ENCODE measurements at places on chromosomes 5 and 9.

- DNase-seq, result no peak
Observed at GRCh38 chr5:16642867-16643266, 26.1 kb upstream of the RETREG1 start.

- no peak for DNase-seq
Observed at GRCh38 chr5:31934156-31934555, 240.0 kb downstream of the GOLPH3 start.

- DNase-seq, result no peak
Observed at GRCh38 chr9:99895510-99895909, 10.9 kb upstream of the STX17 start.

- DNase-seq, result no peak
Observed at GRCh38 chr9:69265891-69266290, 59.1 kb upstream of the ENTREP1 start.

GRCh38 chr9:70121818-70122436 is 78.3 kb downstream of the MAMDC2 start:
- no peak for DNase-seq

DNA sequence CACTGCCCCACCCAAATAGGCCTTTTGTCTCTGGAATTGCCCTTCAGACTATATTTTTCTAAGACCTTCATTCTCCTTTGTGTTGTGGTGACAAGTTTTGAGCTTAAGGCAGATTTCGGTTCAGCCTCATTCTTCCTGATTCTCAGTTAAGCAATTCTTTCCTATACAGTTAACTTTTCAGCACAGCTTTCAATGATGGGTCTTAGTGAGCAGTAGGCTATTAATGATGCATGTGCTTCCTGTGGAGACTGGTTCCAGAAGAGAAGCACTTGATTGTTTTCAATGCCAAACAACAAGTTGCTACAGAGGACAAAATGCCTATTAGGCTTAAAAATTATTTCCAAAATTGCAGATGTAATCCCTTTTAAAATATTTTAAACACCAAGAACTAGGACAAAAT is 47.7 kb upstream of the TLX3 start:
- DNase-seq, result no peak

DNA sequence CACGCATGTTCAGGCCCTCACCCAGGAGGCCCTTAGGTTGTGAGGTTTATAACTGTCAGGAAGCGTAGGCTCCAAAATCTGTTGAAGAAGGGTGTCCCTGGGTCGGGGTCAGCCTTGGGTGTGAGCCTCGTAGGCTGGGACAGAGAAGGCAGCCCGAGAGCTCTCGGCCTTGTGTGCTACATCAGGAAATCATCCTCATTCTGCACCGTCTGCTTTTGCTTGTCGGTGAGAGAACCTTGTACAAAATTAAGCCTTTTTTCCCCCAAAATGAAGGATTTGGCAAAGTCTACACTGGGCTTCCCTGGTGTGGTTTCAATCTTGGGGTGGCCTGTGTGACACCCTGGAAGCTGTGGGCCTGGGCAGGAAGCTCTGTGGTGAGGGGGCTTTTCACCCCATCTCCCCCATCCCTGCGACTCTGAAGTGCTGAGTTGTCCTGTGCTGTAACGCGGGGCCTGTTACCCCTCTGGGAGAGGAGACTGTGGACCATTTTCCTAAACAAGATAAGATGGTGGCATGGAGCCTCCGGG is 55.3 kb downstream of the AHRR start:
- DNase-seq, result peak; percentile 48

- peak; percentile 41 for DNase-seq
Observed at GRCh38 chr5:8329773-8330172, 460.8 kb downstream of the MTRR start.

GRCh38 chr5:65862384-65862783 is 64.0 kb upstream of the ERBIN start:
- no peak for DNase-seq

- peak; percentile 16 for DNase-seq
Observed at GRCh38 chr9:206481-206880, 8.2 kb upstream of the DOCK8 start.

DNA sequence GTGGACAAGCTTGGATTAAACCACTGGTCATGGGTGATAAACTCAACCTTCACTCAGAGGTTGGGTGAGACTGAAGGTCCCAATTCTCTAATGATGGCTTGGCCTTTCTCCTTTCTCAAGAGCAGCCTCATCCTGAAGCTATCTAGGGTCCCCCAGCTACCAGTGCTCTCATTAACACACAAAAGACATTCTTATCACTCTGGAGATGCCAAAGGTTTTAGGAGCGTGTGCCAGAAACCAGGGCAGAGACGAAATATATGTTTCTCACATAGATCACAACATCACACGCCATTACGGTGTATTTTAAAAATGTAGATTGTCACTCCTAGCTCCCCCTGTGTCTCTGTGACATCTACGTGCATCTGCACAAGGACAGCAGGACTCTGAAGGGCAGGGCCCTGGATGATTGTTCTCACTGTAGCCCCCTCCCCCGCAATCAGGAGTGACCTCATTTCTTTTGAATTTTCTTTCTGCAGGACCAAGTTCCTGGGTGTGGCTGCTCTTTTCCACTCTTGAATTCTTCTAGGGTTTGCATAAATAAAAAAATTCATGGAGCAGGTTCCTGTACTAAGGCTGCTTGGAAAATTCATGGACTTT is 311.3 kb downstream of the GADD45G start:
- DNase-seq, result no peak

DNA sequence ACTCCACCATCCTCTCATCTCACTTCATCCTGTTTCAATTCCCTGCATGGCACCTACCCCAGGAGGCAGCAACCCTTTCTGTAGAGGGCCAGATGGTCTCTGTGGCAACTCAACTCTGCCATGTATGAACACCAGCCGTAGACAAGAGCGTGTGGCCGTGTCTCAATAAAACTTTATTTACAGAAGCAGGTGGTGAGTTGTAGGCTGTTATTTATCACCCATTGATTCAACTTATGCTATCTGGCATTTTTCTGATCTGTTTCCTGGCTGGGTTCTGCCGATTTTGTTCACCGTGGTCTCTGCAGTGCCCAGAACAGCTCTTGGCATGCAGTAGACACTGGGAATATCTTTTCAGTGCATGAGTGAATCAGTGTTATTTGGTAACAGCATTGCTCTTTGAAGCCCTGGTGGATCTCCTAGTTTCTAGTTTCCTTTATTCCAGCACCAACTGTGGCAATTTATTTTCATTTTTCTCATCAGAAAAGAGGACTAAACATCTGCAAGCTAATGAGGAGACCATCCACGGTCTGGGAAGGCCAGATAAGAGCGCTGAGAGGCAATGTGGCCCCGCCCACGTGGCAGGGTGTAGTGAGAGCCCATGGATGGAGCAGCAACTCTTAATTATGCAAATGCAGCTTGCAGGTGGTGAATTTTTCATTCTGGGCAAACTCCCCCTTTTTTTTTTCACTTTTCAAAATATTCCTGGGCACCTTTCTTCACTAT is 77.9 kb downstream of the CTSL start:
- no peak for DNase-seq

DNA sequence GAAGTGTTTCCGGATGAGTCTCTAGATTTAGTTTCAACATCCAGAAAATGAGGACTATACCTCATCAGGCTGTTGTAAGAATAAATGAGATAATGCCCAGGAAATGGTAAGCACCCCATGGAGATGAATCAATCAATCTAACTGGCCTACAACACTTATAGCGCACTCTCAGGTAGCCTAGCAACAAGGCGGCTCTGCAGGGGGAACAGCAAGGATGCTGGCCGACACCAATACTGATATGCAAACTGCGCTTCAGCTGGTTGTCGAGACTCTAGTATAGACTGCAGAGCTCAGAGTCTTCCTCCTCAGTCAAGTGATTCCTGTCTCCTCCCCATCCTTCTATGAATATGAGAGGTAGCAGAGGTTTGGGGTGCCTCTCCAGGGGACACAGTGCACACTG is 218.8 kb upstream of the WWC1 start:
- no peak for DNase-seq

DNA sequence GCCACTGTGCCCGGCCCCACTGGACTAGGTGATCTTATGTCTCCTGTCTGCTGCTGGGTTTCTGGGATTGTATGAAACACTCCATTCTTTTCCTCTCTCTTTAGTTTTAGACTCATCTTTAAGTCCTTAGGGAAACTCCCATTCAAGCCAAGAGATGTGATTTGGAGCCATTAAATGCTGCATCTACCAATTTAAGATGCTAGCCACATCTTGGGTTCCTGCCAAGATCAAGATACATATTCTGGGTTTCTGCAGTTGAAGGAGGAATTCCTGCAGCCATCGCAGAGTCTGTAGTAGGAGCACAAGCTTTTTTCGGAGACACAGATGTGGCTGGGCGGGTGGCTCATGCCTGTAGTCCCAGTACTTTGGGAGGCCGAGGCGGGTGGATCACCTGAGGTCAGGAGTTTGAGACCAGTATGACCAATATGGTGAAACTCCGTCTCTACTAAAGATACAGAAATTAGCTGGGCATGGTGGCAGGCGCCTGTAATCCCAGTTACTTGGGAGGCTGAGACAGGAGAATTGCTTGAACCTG is 23.2 kb downstream of the STXBP1 start:
- DNase-seq, result no peak

GRCh38 chr9:87771316-87772006 is 45.5 kb downstream of the CTSL start:
- DNase-seq, result no peak

GRCh38 chr5:101929628-101930027 is 366.5 kb downstream of the SLCO4C1 start:
- no peak for DNase-seq

- no peak for DNase-seq
Observed at GRCh38 chr9:19807182-19807892, 18.5 kb upstream of the SLC24A2 start.

DNA sequence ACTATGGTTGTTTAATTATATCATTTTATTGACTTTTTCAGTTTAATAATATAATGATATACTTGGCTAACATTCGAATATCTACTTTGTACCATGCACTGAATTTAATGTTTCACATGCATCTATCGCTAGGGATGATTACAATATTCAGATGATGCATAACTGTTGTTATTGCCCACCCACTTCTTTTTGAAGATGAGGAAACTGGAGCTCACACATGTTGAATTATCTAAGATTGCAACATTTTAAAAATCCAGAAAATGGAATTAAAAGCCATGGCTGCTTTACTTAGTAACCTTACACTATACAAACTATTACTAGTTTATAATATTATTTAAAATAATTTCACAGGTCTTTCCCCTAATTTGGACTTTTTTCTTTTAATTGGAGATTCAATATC is 171.7 kb downstream of the TLR4 start:
- DNase-seq, result no peak

- DNase-seq, result no peak
Observed at GRCh38 chr5:177537389-177538361, 16.7 kb downstream of the FAM193B start.

DNA sequence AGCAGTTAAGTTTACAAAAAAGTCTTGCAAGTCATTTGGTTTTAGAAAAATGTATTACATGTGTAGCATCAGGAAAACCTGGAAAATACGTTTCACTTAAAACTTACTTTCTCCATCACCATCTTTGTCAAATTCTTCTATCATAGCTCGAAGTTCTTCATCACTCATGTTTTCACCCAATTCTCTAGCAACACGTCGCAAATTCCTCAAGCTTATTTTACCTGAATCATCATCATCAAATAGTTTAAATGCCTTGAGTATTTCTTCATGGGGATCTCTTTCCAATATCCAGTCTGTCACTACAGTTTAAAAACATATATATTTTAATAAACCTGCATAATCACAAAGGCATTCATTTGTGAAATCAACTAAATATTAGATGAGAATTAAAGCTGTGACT is 10.3 kb downstream of the CETN3 start:
- DNase-seq, result no peak

GRCh38 chr9:110135846-110136245 is 72.1 kb downstream of the C9orf152 start:
- no peak for DNase-seq

GRCh38 chr9:137021568-137021978 is 6.5 kb downstream of the ABCA2 start:
- DNase-seq, result no peak

GRCh38 chr5:52783226-52783959 is 4.3 kb upstream of the ITGA1 start:
- DNase-seq, result peak; percentile 37

GRCh38 chr5:60163762-60164161 is 270.2 kb upstream of the PDE4D start:
- DNase-seq, result no peak

- peak; percentile 52 for DNase-seq
Observed at GRCh38 chr5:127909066-127909465, 174.5 kb upstream of the SLC12A2 start.

DNA sequence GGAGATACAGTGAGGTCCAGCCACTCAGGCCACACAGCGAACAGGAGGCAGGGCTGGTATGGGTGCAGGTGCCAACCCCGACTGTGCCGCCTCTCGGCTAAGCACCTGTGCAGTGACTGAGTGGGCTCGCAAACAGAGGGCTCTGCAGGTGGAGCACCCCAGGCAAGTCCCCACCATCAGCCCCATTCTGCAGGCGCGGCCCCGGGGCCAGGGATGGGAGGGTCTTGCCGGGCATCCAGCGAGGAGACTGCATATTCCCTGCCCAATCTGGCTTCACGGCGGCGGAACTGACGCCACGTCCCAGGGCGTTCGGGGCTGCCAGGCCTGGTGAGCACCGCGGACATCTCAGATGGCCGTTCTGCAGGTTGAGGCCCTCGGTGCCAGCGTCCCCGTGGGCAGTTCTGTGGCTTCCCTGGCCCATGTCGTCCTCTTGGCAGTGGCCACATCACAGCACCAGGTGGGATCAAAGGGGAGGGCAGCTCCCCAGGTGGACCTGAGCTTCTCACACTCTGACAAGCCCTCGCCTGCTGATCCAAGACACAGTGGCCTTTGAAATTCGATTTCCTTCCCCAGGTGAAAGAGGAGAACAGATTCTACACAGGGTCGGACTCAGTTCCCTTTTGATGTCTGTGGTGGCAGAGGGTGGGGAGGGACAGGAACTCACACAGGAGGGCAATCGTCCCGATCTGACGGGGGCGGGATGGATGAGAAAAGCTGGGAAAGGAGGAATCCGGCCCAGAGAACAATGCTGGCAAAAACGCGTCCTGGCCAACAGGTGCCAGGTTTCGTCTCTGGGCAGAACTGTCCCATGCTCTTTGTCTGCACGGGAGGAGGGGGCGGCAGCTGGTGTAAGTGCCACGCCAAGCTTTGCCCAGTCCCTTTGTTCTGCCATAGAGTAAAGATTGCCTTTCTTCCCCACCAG is 18.8 kb downstream of the DBH start:
- DNase-seq, result no peak

GRCh38 chr9:126499005-126499910 is 114.5 kb upstream of the LMX1B start:
- DNase-seq, result peak; percentile 49

GRCh38 chr9:84597131-84597530 is 72.4 kb upstream of the NTRK2 start:
- DNase-seq, result peak; percentile 51

GRCh38 chr5:81371354-81371876 is 22.5 kb downstream of the ACOT12 start:
- DNase-seq, result no peak

DNA sequence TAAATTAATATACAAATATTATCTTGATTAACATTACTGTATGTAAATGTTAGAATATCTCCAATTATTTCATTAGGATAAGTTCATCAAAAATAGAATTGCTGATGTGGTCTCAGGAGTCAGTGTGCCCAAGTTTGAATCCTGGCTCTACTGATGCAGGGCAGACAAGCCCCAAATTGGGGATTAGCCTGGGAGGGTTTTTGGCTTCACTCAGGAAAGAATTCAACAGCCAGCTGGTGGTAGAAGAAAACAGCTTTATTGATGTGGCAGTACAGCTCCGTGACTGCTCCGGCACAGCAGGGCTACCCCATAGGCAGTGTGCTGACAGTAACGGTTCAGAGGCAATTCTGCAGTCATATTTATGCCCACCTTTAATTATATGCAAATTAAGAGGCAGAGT is 32.5 kb downstream of the COL27A1 start:
- DNase-seq, result no peak
